ENCODE measurements at places on chromosomes 5 and 9.

- no peak for DNase-seq
These were observed 97.3 kb downstream of the ZNF462 start for GRCh38 chr9:106960258-106960657.

GRCh38 chr5:82894716-82895115, 182.5 kb downstream of the TMEM167A start:
- no peak for DNase-seq

- no peak for DNase-seq
These were observed 219.3 kb upstream of the TRIM32 start for GRCh38 chr9:116467740-116468351.

DNA sequence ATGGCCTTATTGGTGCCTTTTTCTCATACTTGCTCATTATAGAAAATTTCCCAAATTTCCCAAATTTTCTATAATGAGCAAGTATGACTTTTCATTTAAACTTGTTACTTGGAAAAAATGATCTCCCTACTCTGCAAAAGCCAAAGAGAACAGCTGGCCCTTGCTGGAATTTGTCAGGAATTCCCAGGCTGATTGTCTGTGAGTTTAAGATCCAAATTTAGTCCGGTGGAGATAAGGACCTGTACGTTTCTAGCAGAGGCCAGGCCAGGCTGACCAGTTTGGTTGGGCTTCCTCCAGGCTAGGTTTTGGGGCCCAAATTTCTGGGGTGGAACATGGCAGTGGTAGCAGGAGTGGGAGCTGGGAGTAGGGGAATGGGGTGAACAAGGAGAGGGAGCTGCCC, 51.9 kb downstream of the NEURL1B start:
- no peak for DNase-seq

DNA sequence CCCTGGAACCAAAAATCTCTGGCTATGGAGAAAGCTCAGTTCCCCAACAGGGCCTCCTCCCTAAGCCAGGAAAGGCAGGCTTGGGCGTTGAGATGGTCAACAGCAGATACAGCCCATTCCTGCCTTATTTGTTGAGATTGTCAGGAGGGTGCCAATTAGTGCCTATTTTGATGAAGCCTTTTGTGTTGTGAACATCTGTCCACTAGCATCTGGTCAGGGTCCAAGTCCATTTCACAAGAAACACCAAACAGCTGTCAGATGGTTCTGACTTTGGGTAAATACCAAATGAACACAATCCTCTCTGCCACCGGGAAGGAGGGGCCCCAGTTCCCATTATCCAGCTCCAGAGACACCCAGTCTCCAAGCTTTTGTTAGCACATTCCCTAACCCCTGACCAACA, 19.9 kb downstream of the SEMA6A start:
- DNase-seq: no peak

- DNase-seq: no peak
These were observed 35.3 kb upstream of the TMED7 start for GRCh38 chr5:115661101-115661500.

DNA sequence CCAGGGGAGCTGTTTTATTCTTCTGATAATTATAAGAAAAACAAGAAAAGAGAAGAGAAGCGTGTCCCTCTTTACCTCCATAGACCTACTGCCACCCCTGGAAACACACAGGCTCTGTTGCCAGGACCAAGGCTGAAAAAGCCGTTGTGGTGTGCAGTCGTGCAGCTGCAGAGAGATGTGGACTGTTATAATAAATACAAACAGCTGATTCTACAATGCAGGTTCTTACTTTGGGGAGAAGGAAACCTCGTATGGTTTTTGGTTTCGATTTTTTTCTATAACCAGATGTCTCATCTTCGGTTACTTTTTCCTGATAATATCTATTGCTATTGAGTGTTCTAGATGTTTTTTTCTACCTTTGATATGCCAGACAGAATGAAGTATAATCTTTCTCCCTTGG, 28.1 kb downstream of the FYB1 start:
- no peak for DNase-seq

DNA sequence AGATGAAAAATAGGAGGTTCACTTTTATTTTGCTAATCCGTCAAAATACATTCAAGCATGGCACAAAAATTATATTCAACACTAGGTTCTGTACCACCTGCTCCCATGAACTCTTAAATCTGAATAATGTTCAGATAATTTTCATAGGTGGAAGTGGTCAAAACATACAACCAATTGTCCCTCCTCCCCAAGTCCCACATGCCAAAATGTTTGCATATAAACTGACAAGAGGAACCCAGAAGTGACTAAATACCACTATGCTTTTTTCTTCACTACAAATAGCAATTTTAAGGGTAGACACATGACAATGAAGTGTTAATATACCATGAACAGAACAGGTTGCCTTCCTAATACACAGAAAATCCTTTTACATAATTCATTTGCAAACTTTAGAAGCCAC, 3.7 kb downstream of the HNRNPA0 start:
- DNase-seq: no peak

GRCh38 chr9:86764671-86765343, 182.5 kb downstream of the GAS1 start:
- no peak for DNase-seq

All from stimulated activated CD8-positive, alpha-beta memory T cell treated with anti-CD3 and anti-CD28 coated beads, Interleukin-4, amount 100 ng/mL, for 48 hours (primary cell).